ENCODE measurements at places on chromosomes 3 and 15.
A peak's percentile ranks its signal among the peaks of the same experiment; 100 is the strongest.

GRCh38 chr3:80753021-80753420, 985.2 kb upstream of the ROBO1 start:
- no peak for DNase-seq

GRCh38 chr3:37493485-37494080, 319.2 kb upstream of the LRRFIP2 start:
- no peak for DNase-seq

- DNase-seq, result no peak
Measured at GRCh38 chr15:38144921-38145320, 107.7 kb upstream of the SPRED1 start.

- DNase-seq, result no peak
Measured at GRCh38 chr3:22858486-22858885, 344.6 kb upstream of the UBE2E2 start.

DNA sequence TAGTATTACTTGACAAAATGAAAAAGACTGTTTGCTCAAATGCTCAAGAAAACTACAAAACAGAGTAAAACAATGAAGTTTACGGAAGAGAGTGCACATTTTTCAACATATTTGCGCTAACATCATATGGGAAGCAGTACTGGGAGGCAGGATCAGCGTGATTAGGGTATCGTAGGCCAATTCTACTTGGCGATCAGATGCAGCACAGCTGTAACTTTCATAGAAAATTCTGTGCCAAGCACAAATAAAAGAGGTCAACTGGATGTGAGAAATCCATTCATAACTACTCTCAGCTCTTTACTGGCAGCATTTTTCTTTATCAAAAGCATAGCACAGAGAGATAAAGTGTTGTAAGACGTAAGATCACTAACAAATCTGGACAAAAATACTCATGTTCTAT, 1196.3 kb upstream of the GBE1 start:
- no peak for DNase-seq

DNA sequence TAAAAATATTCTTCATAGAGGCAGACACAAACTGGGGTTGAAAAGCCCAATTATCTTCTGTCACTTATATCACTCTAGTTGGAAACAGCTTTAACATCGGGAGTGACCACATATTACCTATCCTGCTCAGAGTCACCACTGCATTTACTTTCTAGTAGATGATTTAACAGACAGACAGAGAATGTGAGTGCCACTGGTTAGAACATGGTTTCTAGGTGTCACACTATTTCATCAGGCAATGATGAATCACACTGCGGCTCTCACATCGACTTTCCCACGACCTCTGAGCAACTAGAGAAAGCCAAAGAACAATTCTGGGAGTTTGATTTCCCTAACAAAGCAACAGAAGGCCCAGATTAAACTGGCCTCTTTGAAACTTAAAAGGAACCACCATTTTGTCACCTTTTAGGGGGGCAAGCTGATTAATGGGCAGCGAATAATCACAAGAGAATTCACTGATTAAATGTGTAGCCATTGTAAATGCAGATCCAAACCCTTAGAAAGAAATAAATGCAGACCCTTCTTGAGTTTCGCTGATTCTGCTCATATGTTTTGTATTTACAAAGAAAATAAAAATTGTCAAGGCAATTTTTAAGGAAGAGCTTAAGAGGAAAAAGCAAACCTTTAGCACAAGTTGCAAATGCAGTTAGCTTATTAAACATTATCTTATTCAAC, 112.6 kb upstream of the KBTBD8 start:
- DNase-seq, result peak; percentile 56

- DNase-seq, result no peak
Measured at GRCh38 chr3:190626951-190627620, 113.2 kb downstream of the IL1RAP start.

- DNase-seq, result no peak
Measured at GRCh38 chr15:59997070-59997701, 6.9 kb upstream of the FOXB1 start.

DNA sequence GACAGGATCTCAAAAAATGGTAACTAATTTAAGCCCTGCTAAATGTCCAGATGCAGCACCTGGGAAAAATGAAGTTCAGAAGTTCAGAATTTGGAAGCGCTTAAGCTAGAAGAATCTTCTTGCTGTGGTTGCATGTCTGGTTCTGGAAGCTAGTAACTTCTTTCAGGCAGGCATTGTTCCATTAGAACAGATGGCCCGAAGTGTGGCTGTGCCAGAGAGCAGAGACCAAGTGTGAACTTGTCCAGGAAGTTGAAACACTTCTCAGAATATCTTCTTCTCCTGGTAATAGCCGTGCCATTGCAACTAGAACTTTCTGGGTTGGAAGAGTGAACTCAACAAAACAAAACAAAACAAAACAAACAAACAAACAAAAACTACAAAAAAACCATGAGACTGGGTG, 80.0 kb downstream of the MITF start:
- no peak for DNase-seq

- DNase-seq, result no peak
Measured at GRCh38 chr3:122019493-122019892, 2.6 kb downstream of the ILDR1 start.

DNA sequence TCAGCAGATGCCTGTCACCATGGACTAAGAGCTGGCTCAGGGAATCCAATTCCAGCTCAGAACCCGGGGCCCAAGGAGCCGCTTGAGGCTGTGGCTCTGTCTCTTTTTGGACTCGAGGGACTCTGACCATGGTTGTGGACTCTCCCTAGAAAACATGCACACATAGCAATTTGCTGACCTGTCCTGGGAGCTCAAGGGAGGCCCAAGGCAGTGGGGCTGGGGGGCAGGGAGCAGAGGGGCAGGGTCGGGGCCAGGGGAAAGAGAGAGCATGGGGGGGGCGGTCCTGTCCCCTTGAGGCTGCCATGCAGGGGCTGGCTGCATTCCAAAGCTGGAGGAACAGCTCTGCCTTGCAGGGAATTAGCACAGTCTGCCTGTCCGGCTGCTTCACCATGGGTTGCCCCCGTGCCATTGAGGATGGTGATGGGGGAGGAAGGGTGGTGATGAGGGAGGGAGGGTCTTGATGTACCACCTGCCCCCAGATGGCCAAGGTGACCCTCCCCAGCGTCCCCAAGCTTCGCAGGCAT, 190.1 kb downstream of the GOLGA6L6 start:
- DNase-seq, result no peak

DNA sequence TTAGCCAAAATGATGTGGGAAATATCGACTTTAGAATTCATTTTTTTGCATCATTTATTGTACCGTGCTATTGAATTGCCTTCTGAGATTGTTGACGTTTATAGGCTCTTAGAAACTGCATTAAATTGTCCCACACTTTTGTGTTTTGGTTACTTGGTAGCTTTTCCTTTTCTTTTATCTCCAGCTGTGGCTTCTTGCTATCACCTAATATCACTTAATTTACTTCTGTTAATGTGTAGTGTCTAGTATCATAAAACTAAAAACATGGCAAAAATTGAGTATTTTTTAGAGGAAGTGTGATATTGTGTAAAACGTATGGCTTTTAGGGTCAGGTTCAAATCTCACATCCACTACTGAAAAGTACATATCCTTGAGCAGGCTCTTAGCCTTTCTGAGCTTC, 11.2 kb downstream of the TMOD3 start:
- no peak for DNase-seq

DNA sequence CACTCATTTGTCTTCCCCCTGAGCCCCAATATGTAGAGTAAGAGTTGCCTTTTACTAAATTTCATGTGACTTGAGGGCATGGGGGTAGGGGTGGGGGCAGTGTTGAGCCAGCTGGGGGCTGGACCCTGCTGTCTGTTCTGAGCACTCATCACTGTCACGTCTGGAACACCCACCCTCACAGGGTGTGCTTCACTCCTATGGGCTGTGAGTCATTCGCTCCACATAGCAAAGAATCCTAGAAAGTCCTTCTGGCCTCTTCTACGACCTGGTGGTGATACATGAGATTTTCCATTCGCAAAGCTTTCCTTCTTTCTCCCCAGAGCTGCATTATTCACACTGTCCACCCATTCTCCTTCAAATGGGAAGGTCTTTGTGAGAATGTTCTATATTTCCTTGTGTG, 43.6 kb upstream of the MGLL start:
- DNase-seq, result no peak

DNA sequence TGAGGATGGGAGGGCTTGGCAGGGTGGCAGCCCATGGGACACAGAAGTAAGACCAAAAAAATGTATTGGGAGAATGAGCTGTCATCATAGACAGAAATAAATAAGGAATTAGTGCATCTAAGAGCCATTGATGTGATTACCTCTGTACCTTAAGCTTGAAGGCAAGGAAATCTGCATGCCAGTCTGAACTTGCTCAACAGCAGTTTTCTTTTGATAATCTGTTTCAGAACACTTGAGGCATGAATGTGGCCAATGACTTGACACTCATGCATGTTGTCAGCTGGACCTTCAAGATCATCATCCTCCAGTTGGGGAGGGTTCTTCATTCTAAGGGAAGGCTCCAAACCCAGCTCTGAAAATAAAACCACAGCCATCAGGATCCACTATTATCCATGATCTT, 148.5 kb downstream of the DCLK3 start:
- DNase-seq, result no peak

GRCh38 chr3:126880901-126881300, 102.0 kb upstream of the PLXNA1 start:
- DNase-seq, result no peak

DNA sequence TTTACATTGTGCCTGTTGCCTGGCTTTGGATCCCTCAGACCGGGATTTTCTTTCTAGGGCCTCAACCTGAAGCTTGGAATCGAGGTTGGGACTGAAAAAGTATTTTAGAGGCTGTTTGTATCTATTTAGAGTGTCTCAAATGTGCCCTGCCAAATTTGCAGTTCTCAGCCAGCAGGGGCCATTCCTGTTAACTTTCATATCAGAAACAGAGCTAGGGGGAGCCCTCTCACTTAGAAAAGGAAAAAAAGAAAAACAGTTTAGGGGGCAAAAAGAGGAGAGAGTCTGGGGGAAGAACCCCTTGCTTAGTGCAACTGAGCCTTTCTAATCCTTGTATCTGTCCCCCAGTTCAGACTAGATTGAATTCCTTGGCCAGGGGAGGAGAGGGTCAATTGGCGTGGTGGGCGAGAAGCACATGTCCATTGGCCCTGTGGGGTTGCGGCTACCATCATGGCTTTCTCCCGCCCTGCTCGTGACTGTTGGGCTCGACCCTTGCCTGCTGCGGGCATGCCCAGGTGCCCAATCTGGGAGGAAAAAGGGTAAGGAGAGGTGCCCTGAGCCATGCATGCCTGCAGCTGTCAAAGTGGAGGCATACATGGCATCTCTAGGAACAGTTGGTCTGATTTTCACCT, 101.6 kb downstream of the CFAP44 start:
- DNase-seq, result no peak

- no peak for DNase-seq
Measured at GRCh38 chr3:151559736-151560135, 98.9 kb upstream of the IGSF10 start.

GRCh38 chr3:194184265-194184751, 48.4 kb downstream of the HES1 start:
- DNase-seq, result peak; percentile 57

GRCh38 chr3:12977117-12977808, 96.0 kb downstream of the IQSEC1 start:
- no peak for DNase-seq

DNA sequence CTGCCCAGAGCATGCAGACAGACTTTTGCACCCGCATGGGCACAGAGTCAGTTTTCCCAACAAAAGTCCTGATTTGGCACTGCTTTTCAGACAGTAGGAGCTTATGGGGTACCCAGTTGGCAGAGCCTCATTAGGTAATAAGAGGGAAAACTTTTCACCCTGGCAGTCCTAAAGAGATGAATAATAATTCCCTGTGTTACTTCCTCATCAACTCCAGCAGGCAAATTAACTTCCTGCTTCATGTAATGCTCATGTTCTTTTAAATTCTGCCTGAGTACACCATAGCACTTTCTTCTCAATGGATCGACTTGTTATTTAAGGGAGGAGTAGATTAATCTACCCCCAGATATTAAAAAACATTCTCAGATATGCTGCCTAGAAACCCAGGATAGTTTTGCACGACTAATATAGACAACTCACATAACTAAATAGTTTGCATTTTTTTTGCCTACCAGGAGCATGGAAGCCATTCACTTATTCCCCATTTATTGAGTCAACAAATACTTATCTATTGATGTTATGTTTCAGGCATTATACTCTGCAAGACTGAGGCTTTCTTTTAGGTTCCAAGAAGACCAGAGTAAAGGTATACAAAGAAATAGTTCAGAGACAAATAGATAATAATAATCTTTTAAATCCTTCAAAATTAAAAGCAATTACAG, 214.5 kb downstream of the KCNMB2 start:
- no peak for DNase-seq

- no peak for DNase-seq
Measured at GRCh38 chr15:56468401-56468800, 3.5 kb upstream of the MNS1 start.

- DNase-seq, result no peak
Measured at GRCh38 chr3:107855710-107856109, 235.1 kb downstream of the CD47 start.

GRCh38 chr3:51930439-51930838, 11.3 kb downstream of the RRP9 start:
- no peak for DNase-seq

- no peak for DNase-seq
Measured at GRCh38 chr3:32352563-32352962, 39.1 kb upstream of the CMTM7 start.

DNA sequence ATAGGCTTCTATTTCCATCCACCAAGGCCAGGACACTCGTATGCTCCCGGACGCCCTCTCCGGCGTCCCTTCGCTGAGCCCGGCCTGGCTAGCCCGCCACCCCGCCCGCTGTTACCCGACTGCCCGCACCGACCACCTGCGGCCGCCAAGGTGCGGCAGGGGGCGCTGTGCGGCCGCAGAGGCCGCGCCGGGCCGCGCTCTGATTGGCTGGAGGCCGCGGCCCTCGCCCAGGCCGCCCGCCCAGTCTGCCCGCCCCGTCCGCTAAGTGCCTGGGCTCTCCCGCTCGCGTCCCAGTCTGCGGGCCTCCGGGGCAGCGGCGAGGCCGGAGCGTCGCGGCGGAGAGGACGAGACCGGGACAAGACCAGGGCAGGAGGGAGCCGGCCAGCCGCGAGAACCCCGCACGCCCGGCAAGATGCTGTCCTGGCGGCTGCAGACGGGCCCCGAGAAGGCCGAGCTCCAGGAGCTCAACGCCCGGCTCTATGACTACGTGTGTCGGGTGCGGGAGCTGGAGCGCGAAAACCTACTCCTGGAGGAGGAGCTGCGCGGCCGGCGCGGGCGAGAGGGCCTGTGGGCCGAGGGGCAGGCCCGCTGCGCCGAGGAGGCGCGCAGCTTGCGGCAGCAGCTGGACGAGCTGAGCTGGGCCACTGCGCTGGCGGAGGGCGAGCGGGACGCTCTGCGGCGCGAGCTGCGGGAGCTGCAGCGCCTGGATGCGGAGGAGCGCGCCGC, at the start of gene SYNM:
SYNM (plus strand) TSS at position 293 of the 726 bp plus-strand sequence; CDS start at position 413, 120 bp downstream.
- no peak for DNase-seq

DNA sequence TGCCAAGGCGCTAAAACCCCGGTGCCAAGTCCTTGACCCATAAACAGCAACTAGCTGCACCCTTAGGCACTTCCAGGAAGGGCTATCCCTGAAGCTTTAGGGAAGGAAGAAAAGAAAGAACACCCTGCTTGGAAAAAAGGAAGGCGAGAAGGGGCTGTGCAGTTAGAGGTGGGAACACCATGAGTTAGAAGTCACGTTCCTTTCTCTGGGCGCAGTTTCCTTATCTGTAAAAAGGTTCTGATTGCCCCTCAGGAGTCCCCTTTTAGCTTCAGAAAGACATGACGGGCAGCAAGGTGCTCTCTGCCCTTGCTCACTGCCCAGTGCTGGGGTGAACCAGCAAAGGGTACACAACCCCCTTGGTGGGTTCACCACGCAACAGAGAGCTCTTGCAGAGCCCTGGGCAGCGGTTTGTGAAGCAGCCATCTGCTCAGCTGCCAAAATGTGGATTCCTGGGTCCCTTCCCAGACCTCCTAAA, 798 bp downstream of the GCHFR start:
- no peak for DNase-seq

Data from kidney epithelial cell (primary cell).